ENCODE measurements at places on chromosomes 5 and 9. TPM values are rescaled to one million over a fixed set of nuclear protein-coding genes. Genes with fewer than 3 reads are reported as not detected.

The GABRA1 gene
- total RNA-seq = not detected

The SOHLH1 gene
- total RNA-seq = not detected

The ACTBL2 gene
- not detected for total RNA-seq

The C6 gene
- not detected for total RNA-seq

The TRIM7 gene
- 2.7 TPM for total RNA-seq

DNA sequence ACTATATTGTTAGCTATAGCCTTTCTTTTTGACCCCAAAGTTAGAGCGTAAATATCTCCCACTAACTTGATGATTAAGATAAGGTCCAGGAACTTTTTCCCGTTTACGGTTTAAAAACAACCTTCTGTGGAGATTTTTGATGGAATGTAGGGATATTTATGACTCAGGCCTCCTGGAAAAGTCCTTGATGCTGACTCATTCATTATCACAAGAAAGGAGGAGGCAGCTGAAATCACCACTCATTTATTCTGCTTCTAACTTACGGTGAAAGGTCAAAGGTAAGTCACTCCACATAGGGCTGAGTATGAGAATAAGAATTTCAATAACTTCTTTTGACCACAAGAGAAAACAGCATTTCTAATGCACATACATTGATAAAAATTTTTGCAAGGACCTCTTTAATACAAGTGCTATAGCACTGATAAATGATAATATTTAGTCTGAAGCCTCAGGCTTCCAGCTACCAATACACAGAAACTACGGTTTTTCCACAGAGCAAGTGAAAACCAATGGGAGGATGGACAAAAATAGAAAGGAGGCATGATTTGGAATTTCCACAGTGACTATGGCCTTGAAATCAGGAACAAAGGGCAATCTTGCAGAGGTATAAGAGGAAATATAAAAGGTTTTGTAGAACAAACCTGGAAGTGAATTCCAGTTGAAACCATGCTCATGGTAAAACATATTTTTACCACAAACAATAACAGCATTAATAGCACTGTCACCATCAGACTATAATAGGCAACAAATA is 146.5 kb downstream of the PPP2R2B start:
- ATAC-seq = no peak

DNA sequence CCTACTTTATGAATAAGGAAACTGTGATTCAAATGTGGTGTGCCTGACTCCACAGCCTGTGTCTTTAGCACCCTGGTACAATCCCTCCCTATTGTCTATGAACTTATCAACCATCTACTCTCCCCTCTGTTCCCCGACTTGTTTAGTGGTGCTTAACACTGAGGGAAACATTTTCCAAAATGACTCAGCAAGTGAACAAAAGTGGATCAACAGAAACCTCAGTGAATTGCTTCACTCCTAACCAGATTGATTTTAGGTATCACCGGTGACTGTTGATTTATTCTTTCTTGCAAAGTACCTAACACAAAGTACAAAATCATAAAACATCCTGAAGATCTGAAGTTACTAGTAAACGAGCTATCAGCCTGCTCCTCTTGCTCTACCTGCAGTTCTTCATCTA is 42.1 kb upstream of the RAPGEF6 start:
- ATAC-seq = no peak

DNA sequence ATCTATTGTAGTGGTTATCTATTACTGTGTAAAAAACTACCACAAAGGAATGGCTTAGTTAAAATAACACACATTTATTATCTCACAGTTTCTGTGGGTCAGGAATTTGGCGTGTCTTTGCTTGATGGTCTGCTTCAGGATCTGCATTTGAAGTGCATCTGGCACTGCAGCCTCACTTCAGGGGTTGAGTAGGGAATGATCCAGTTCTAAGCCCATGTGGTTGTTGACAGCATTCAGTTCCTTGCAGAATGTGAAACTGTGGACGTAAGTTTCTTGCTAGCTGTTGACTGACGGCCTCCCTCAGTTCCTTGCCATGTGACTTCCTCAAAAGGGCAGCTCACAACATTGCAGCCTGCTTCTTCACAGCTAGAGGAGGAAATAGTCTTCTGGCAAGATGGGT is 2.1 kb upstream of the OGN start:
- ATAC-seq = peak; percentile 66

DNA sequence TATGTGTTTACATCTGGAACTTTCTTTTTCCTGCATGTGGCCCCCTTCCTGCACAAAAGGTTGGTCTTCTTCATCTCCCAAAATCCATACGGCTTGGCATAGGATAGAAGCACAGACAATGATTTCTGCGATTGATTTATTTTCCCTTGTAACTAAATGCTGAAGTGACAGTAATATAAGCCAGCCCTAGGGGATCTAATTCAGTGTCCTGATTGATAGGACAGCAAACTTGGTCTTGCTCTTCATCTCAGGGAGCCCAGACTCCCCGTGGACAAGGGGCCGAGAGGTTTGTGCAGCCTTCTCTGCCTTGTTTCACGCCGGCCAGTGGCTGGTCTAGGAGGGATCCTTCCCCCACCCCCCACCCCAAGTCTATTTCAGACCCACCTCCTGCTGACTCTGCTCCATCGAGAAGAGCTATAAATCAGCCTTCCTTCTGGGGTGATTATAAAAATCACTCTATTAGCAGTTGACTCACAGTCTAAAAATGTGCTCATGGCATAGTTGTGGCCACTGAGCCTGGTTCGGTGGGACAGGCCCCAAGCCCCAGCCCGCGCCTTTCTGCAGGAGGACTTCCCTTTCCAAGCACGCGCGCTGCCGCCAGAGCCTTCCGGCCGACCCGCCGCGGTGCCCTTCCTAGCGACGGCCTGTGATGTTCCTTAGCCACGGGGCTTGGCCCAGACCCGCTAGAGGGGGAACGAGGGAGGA is 89.8 kb upstream of the COL5A1 start:
- no peak for ATAC-seq

GRCh38 chr9:127086771-127087170 is 35.7 kb downstream of the ANGPTL2 start:
- no peak for ATAC-seq

GRCh38 chr5:141734501-141735229 is 52.6 kb upstream of the ARAP3 start:
- ATAC-seq = no peak

GRCh38 chr5:158701007-158701391 is 398.7 kb downstream of the EBF1 start:
- no peak for ATAC-seq

- ATAC-seq = peak; percentile 64
These were observed 11.6 kb upstream of the NKD2 start for GRCh38 chr5:997001-997474.

GRCh38 chr5:17735761-17736160 is 101.5 kb downstream of the TAF11L14 start:
- ATAC-seq = no peak

GRCh38 chr9:78005231-78006002 is 26.2 kb downstream of the GNAQ start:
- ATAC-seq = no peak

DNA sequence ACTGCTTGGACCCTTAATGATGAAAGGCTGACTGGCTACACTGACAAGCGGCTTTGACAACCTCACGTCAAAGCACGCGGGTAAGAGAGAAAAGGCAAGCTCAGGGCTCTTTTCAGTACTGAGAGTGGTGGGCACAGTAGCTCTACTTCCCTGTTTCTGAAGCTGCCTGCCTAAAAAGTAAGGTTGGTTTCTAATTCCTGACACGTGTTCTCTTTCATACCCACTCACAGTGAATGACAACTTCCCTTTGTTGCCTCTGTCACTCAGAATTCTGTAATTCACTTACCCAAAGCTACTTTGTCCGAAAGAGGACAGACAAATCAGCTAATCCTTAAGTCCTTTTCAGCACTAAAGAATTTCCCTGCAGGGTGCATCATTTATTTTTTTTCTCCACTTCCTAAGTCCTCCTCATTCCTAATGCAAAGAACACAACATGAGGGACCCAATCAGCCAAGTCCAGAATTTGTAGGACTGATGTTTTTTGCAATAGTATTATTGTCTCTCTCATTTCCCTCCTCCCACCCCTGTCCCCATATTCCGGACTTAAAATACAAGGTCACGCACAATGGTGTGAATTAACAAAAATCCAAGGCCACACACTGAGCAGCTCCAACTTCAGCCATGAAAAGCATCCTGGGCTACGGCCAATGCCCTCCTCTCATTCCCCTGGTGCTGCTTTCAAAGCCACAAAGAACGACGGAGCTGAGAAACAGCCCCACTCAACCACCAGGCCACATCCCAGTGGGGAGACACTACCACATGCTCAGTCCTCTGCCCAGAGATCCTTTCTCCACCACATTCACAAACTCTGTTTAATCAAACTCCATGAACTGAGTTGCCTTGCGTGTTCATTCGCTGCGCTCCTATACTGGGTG is 221.0 kb downstream of the TSSK1B start:
- ATAC-seq = no peak
